ENCODE measurements at places on chromosomes 2 and 18. TPM values are rescaled to one million over a fixed set of nuclear protein-coding genes. Genes with fewer than 3 reads are reported as not detected.

DNA sequence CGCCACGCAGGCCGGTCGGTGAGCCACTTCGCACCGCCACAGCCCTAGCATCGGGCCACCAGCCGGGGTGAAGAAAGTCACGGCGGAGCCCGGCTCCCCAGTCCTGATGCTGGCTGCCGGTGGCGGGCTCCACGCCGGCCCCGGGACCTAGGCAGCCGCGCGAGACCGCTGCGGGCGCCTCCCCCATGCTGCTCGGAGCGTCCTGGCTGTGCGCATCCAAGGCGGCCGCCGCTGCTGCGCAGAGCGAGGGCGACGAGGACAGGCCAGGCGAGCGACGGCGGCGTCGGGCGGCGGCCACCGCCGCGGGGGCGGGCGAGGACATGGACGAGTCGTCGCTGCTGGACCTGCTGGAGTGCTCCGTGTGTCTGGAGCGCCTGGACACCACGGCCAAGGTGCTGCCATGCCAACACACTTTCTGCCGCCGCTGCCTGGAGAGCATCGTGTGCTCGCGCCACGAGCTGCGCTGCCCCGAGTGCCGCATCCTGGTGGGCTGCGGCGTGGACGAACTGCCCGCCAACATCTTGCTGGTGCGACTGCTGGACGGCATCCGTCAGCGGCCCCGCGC is 433 bp downstream of the SH3RF3 start:
- peak; percentile 69 for DNase-seq

GRCh38 chr2:25491966-25492532 is 150.3 kb upstream of the DNMT3A start:
- DNase-seq: no peak

GRCh38 chr2:183866666-183867065 is 731.7 kb upstream of the ZNF804A start:
- DNase-seq: no peak

DNA sequence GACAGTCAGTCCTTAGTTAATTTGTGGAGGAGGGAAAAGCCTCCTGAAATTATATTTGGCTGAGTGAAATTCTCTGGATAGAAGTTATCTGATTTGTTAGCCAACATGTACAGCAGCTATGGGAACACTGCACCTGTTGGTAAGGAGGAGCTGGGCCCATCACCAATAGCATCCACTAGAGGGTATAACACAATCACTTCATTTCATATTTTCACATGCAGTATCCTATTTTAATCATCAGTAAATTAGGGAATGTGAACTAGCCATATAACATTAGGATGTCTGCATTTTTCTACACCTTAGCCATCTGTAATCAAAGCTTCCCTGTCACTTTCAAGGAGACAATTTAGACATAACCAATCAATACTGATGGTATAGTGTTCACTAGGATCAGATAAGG is 818.4 kb upstream of the CDH2 start:
- DNase-seq: no peak

GRCh38 chr2:42298132-42298531 is 62.9 kb downstream of the COX7A2L start:
- DNase-seq: no peak

DNA sequence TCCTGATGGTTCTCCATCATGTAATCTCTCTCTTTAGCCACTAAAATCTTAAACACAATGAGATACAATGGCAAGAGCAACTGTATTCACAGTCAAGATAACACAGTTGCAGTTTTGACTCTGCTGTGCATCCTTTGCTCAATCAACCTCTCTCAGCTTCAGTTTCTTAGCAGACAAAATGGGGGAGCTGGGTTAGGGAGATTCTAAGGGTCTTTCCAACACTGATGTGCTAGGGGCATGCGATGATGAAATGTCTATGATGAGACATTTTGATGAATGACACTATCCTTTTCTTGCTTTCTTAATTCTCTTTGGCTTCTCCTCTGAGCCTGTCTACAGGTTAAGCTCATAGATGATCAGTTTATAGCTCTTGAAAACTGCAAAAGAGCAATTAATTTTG is 1.1 kb downstream of the SERPINB10 start:
- DNase-seq: no peak

DNA sequence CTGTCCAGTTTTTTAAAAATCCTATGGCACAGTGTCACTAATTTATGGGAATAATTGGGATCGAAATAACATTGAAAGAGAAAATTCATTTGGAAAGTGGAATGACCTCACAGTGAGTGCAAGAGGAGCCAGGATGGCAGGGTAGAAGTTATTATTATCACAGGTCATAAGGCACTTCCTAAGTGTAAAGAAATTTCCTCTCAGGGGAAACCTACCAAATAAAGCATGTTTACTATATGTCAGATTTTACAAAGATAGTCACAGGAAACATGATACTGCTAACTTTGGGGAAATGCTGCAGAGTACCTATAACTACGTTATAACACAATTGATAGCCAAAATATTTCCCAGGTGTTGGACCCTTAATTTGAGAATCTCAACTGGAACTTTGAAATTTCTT is 226.3 kb upstream of the SMAD7 start:
- DNase-seq: no peak

DNA sequence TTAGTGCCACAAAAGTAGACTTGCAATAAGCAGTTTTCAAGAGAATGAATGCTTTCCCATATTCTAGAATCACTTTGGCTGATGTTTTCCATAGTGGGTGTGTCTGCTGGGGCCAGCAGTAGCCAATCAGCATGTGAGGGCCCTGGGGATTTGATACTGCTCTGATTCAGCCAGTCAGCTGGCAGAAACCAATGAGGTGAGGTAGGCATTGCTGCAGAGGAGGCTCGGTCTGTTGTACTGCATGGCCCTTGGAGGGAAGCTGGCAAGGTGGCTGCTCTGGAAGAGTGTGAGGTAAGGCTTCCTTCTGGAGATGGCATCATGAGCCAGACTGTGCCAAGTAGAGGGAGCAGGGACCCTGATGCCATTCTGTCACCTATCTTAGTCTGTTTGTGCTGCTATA is 22.7 kb downstream of the TMEM87B start:
- no peak for DNase-seq

- DNase-seq: no peak
These were observed 111.9 kb downstream of the KCNF1 start for GRCh38 chr2:11023326-11024258.

DNA sequence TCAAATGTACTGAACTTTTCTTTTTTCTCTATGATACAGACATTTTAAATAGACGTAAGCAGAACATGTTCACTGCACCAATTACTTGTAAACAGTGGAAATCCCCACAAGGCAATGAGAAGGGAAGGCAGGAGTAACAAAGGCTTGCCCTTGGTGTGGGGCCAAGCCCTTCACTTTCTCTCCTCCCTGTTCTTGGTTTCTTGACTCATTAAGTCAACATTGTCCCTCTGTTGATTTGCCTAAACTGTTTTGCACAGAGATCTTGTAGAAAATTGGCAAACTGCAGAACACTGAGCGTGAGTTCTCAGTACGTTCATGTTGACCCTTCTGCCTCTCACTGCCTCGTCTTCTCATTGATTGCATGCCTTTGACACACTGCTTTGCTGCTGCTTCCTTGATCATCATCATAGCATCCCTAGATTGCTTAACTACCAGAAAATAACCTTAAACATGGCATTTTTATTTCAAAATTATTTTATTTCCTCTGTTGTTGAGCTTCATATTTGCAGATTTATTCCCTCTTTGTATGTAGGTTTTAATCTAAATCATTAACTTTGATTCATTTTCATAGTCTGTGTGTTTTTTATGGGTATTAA is 257.7 kb downstream of the PTGR3 start:
- DNase-seq: peak; percentile 49

DNA sequence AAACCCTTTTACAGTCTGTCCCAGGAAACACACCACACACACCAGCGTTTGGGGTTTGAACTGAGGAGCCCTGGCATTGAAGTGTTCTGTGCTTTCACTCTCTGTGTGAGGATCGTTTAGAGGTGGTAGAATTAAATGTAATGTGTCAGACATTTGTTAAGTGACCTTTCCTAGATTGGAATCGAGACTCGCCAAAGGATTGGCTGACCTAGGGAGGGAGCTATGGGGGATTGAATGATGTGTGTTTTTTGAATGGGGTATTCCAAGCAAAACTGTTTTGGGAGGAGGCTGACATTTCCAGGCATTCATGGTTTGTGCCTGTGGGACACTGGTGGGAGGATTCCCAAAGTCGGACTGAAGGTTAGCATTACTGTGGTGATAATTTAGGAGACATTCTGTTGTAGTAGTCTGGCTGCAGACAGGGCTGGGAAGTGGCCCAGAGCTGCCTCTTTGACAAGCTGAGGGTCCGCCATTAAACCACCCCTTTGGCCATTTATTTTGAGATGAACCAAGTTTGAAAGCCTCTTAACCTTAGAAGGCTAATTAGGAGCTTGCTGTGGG is 1.7 kb downstream of the MYO1B start:
- no peak for DNase-seq

DNA sequence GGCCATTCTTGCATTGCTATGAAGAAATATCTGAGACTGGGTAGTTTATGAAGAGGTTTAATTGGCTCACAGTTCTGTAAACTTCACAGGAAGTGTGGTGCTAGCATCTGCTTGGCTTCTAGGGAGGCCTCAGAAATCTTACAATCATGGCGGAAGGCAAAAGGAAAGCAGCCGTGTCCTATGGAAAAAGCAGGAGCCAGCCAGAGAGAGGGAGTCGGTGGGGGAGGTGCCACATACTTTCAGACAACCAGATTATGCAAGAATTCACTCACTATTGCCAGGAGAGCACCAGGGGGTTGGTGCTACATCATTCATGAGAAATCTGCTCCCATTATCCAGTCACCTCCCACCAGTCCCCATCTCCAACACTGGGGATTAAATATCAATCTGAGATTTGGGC is 64.1 kb downstream of the CPS1 start:
- no peak for DNase-seq

GRCh38 chr2:150228936-150229335 is 258.5 kb downstream of the RND3 start:
- DNase-seq: no peak

DNA sequence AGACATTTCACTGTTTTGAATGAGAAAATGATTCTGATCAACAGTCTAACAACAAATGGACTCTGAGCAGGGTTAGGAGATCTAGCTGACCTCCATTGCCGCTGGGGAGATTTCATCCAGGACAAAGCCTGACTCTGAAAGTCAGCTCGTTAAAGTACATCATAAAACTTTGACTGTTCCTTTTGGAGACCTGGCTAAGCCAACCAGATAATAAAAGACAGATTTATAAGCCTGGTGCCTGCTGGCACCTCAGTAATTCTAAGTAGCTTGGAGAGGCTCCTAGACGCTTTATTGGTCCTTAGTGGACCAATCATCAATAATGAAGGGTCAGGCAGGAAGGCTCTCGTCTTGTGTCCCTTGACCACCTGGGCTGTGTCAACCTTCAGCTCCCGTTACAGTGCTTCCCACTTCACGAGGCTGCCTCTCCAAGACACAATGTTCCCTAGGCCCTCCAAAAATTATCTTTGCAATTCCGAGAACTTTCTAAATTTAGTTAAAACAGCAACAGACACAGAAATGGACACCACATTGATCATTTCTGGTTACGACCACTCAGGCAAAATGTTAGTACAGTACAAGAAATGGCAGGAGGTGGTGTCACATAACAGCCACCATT is 47.9 kb upstream of the PMAIP1 start:
- no peak for DNase-seq

DNA sequence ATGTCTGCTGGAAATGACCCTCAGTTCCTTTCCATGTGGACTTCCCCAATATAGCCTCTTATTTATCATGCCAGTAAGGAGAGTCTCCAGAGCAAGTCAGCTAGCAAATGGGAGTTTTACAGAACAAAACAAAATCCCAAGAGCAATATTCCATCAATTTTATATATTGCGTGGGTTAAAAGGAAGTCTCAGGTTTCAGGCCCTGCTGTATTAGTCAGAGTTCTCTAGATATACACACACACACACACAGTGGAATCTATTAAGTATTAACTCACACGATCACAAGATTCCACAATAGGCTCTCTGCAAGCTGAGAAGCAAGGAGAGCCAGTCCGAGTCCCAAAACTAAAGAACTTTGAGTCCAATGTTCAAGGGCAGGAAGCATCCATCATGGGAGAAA is 102.8 kb upstream of the MAP2 start:
- DNase-seq: no peak

GRCh38 chr2:238092486-238093035 is 7.6 kb upstream of the ESPNL start:
- DNase-seq: no peak

GRCh38 chr2:171436307-171436706 is 2.3 kb downstream of the DCAF17 start:
- no peak for DNase-seq

GRCh38 chr2:113175042-113175628 is 1.4 kb downstream of the PSD4 start:
- DNase-seq: no peak

- peak; percentile 40 for DNase-seq
These were observed 23.5 kb upstream of the C18orf32 start for GRCh38 chr18:49510393-49511115.

- peak; percentile 59 for DNase-seq
These were observed at the start of gene WNT10A for GRCh38 chr2:218880102-218880858. WNT10A (plus strand) TSS chr2:218880852; CDS start chr2:218880996, 144 bp downstream.

DNA sequence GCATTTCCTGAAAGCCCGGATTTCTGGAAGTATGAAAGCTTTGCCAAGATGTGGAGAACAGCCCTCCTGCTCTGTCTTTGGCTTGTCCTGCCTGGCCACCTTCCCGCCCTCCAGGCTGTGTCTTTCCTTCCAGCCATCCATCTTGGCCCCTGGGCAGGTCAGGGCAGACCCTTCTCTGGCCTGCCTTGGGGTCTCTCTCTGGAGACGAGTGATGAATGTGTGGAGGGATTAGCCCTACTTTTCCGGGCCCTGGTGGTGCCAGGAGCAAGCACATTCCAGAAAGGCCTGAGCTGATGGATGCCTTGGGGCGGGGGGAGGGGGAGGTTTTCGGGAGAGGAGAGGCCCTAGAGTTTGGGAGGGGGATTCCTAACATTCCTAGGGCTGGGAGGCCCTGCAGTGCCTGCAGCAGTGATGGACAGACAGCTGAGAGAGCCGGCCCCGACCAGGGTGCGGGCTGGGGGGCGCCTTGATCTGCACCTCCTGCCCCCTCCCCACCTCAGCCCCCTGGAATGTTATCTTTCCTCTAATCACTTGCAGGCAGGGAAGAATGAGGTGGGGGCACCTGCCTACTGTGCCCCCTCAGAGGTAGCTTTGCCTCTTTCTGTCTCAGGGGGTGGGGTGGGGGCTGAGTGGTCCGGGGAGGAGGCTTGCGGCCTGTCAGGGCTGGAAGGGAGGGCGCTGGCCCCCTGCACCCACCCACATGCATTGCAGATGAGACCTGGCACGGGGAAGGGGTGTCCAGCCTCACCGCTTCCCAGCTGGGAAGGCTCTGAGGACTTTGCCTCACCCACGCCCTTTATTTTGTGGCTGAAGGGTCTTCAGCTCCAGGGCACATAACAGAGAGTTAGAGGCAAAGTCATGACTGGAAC is 156.2 kb downstream of the DDX1 start:
- no peak for DNase-seq

Gene DLX2
- not detected for total RNA-seq

Gene CTIF
- 59.9 TPM for total RNA-seq

Gene SERPINB3
- not detected for total RNA-seq

Gene TRAK2
- 202 TPM for total RNA-seq

Gene PIK3C3
- total RNA-seq: 34.1 TPM

Gene R3HDM1
- total RNA-seq: 17.7 TPM

Gene ATOH8
- total RNA-seq: 29.6 TPM

Gene EIF2B4
- 40.9 TPM for total RNA-seq

Gene RPS27A
- total RNA-seq: 425 TPM

Gene COL4A4
- total RNA-seq: 9.8 TPM

Gene XPO1
- 66.0 TPM for total RNA-seq

Gene CCBE1
- 0.92 TPM for total RNA-seq

Gene CASP10
- total RNA-seq: 6.4 TPM

Gene ANKRD36C
- total RNA-seq: 6.8 TPM

Gene TXNDC2
- total RNA-seq: not detected

Gene SULT1C2
- total RNA-seq: 0.55 TPM

Gene GAL3ST2
- not detected for total RNA-seq

Gene MAP2
- 3.4 TPM for total RNA-seq
